HepG2 (cell line): ENCODE measurements at places on chromosomes 2 and 18. TPM values are rescaled to one million over a fixed set of nuclear protein-coding genes. Genes with fewer than 3 reads are reported as not detected.

MYCN gene
- not detected in 2 replicates for total RNA-seq

XDH gene
- not detected in 2 replicates for total RNA-seq

MC4R gene
- total RNA-seq = not detected in 2 replicates

XPO1 gene
- 212 and 301 TPM in 2 replicates for total RNA-seq

ANKRD29 gene
- total RNA-seq = not detected in 2 replicates
